ENCODE measurements at places on chromosomes 2 and 18.
A peak's percentile ranks its signal among the peaks of the same experiment; 100 is the strongest.

DNA sequence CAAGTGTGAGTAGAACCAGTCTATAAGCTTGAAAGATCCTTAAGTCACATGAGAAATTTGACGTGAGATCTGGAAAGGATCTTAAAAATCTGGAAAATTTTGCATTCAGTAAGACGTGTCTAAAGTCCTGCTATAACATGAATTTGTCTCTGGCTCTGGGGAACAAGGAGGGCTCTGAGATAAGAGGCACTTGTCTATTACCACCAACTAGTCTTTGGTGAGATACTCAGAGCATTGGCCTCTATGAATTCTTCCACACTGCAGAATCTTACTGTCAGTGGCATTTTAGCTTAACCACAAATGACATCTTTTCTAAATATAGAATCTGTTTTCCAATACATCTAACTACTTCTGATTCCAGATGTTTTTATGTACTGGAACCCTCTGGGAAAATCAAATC, 1504.5 kb downstream of the DPP10 start:
- DNase-seq = no peak

GRCh38 chr2:164514491-164514890, 106.8 kb downstream of the GRB14 start:
- no peak for DNase-seq

GRCh38 chr2:147177071-147177857, 667.6 kb upstream of the ACVR2A start:
- no peak for DNase-seq

DNA sequence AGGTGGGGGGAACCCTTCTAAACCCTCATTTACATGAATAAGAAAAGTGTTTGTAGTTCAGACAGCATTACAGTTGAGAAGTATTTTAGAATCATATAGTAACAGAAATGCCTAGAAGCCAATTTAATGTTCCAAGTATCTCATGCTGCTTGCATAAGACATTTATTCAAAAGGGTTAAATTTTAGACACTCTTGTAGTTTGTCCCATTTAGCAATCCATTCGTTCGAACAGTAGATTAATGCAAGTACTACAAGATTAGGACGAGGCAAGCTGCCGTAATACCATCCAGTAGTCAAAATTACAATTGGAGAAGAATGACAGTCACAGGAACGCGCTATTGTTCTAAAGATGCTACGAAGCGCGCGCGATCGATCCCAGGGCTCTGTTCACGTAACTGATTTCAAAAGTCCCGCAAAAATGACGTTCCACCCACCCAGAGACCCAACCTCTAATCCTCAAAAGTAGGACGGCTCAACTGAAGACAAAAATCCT, 1.2 kb downstream of the TMEM237 start:
- DNase-seq = no peak

- no peak for DNase-seq
Observed at GRCh38 chr2:220593526-220593925, 966.1 kb downstream of the SLC4A3 start.

GRCh38 chr2:26870585-26871095, 22.7 kb downstream of the DPYSL5 start:
- no peak for DNase-seq

- DNase-seq = no peak
Observed at GRCh38 chr18:39519741-39520140, 1954.1 kb upstream of the CELF4 start.

- DNase-seq = no peak
Observed at GRCh38 chr2:45606796-45607195, 4.3 kb downstream of the SRBD1 start.

DNA sequence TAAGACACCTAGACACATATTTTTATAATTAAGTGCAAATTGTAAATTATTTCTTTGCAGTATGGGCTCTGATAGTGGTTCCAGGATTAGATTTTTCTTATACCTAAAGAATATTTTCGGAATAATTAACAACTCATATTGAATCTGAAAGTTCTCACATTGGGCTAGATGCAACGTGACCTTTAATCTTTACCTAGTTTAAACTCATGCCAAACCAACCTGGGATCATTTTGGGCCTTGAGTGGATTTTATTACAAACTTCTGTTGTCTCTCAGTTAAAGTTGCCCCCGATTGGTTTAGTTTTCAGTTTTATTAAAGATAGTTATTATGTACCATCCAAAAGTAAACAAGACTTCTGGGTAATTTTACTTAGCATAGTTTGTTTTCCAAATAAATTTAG, 230.2 kb upstream of the VWC2L start:
- DNase-seq = no peak

- DNase-seq = no peak
Observed at GRCh38 chr2:171104379-171104778, 56.3 kb downstream of the TLK1 start.

DNA sequence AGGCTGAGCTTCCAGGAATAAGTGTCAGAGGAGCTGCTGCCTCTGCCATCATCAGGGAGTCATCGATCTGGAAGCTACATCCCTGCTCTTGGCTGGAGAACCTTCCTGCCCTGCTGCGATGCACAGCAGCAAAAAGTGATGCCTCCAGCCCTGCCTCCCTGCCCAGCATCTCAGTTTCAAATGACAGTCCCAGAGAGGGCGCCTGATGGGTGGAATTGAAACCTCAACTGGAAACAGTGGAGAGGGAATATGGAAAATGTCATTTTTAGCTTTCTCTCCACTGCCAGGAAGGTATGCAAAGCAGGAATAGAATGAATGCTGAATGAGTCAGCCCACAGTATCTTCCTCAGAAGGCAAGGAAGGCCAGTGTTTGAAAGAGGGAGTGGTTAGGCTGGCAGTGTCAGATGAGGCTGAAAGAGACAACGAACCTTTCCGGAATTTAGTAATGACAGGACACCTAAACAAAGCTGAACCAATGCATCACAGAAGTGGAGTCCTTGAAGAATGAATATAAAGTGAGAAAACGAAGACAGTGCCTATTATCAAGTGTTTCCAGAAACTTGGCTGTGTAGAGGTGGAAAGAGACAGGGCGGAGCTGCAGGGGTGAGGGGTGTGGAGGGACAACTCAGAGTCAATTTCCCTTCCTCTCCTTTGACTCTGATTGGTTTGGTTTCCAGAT, 153.9 kb upstream of the NDUFV2 start:
- no peak for DNase-seq

DNA sequence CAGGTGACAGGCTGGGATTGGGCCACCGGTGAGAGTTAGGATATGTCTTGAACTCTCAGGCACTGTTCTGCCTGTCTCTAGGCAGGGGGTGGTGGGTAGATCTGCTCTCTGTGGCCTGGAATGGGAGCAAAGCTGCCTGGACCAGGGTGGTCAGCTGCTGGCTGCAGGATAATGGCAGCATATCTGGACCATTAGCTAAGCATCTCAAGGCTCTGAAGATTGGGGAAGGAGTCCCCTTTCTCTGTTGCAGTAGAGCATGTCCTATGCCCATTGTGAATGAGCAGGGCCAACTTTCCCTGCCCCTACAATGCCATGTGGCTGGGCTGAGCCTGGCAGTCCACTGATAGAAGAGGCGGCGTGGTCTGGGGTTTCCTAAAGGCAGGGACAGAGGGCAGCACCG, 34.6 kb downstream of the LOXHD1 start:
- no peak for DNase-seq

DNA sequence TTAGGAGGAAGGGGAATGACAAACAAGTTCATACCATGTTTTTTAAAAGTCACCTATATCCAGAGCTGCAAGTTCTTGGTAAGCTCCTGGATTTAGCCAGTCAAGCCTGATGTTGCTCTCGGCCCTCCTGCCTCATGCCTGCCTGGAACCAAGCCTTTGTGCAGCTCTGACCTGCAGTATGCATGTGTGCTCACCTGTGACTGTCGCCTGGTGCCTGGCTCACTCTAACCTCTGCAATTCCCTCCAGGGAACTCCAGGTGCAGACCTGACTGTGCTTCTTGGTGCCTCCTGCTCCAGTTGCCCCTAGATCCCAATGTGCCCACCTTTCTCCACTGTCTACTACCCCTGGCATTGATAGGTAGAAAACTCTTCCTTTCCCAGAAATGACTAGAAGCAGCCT, 85.1 kb upstream of the ZBTB14 start:
- no peak for DNase-seq

DNA sequence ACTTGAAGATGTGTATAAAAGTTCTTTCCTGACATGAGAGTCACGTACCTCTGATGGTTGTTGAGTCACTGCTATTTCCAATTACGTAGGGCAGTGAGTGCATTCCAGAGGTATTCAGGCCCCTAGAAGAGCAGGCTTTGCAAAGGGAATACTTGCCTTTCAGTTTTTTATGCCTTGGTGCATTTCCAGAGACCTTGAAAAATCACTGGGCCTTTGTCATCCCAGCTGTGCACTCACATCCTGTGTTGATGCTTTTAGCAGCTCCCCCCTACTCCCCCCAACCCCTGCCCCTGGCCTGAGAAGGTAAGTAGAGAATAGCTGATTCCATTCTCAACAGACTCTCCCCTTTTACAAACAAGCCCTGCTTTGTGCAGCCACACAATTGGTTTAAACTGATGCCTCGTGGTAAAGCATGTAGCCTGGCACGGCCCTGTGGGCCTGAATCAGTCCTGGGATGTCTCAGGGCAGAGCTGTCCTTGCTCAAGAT, 174.2 kb downstream of the PRPF40A start:
- DNase-seq = no peak

DNA sequence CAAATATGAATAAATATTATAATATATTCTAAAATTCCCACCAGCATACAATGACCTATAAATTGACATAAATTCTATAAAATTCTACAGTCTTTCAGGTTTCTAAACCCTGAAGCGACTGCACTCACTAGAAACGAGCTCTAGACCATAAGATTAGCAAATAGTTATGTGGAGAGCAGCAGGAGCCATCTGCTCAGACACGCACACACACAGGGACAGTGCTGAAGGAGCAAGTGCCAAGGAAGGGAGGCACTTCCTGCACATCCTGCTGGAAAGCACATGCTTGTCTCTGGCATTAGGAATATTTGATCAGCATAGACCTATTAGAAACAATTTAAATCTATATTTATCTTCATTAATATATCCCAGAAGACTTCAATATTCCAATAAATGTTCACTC, 713.9 kb upstream of the CDH2 start:
- no peak for DNase-seq

GRCh38 chr18:46718501-46719341, 38.1 kb downstream of the ST8SIA5 start:
- no peak for DNase-seq

DNA sequence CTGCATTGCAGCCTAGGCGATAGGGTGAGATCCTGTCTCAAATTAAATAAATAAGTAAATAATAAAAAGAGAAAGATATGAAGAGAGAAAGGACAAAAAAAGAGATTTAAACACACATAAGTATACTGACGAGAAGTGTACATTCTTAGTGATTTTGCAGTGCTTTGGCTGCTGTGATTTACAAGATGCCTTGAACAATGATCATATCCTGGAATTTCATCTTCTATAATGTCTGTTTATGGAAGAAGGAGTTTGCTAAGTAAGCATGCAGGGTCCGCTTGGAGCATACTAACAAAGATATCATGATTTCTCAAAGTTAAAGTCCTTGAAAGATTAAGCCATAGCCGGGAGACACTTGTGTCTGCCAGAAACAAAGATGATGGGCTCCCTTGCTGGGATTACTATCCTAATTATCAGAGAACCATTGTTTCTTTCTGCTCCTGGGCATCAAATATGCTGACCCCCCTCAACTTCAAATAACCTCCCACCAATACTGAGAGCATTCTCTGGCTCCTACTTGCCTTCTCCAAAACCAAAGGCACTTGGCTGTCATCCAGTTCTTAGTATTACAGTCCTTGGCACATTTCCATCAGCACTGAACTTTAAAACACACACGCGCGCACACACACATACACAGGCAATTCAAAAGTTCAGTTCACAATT, 47.5 kb upstream of the STAM2 start:
- DNase-seq = peak; percentile 41

GRCh38 chr2:147325990-147326389, 518.8 kb upstream of the ACVR2A start:
- DNase-seq = no peak

DNA sequence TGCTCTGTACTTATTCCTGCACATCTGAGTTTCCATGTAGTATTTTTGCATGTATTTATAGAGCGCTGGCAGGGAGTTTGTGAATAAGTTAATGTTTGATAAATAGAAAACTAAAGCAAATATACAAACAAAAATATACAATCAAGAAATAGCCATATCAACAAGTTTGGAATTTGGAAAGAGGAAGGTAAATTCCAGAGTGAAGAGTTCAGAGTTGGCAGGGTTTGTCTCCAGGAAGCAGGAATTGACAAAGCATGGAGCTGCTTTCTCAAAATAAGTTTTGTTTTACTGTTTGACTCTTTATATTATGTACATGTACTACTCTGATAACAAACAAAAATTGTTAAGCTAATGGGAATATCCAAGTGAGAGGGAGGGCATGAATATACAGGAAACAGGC, 80.3 kb downstream of the SPOPL start:
- DNase-seq = no peak
